ENCODE measurements at places on chromosomes 4 and X.
A peak's percentile ranks its signal among the peaks of the same experiment; 100 is the strongest.

- peak; percentile 96 for DNase-seq
Measured at GRCh38 chr4:73729534-73730165, 10.7 kb upstream of the CXCL8 start.

- DNase-seq: no peak
Measured at GRCh38 chrX:99371976-99372595, 1038.0 kb downstream of the PCDH19 start.

- peak; percentile 66 for DNase-seq
Measured at GRCh38 chr4:71472946-71473345, 134.1 kb downstream of the SLC4A4 start.

GRCh38 chr4:169143335-169143734 lies 127.4 kb downstream of the SH3RF1 start:
- no peak for DNase-seq

- DNase-seq: no peak
Measured at GRCh38 chr4:25725870-25726269, 70.2 kb downstream of the SLC34A2 start.

GRCh38 chr4:182893047-182893446 lies 24.1 kb downstream of the DCTD start:
- DNase-seq: no peak

DNA sequence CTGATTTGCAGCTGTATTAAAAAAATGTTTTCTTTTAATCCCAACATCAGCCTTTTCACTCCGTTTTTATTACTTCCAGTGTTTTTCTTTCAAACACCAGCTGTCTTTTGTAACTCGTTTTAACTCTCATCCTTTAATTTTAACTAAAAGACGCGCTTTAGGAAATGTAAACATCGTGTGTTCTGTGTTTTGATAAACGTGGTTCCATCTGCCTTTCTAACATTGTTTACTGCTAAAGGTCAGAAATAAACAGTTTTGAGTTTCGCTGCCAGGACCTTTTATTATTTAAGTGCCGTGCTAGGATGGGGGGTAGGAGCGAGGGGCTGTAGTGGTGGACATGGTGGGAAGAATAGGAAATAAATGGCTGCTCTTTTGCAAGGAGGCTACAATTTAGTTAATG lies 1.5 kb downstream of the N4BP2 start:
- DNase-seq: peak; percentile 15

- DNase-seq: peak; percentile 50
Measured at GRCh38 chr4:41307638-41308037, 50.9 kb downstream of the UCHL1 start.

- peak; percentile 83 for DNase-seq
Measured at GRCh38 chr4:105859233-105859632, 36.0 kb upstream of the NPNT start.

DNA sequence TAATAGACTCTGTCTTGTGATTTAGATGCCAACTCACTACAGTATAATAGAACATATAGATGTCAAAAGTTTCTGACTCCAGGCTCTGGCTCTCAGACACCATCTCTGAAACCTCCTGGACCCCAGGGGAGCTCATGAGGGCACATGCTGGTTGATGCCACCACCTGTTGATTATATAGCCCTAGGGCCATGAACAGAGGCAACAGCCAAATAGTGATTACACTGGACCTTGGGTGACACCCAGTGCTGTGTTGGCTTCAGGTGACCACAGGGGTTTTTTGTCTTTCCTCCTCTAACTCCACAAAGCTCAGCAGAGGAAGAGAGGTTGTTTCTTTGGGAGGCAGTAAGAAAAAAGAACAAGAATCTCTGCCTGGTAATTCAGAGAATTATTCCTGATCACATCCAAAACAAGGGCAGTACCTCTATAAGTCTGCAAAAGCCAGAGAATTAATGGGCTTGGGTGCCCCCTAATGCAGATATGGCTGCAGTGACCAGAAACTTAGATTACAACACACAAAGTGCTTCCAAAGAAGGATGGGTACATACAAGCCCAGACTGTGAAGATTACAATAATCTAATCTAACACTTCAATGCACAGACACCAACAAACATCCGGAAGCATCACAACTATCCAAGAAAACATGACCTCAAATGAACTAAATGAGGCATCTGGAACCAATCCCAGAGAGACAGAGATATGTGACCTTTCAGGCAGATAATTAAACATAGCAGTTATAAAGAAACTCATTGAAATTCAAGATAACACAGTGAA lies 1920.6 kb downstream of the ARAP2 start:
- DNase-seq: peak; percentile 51

- DNase-seq: no peak
Measured at GRCh38 chr4:159193046-159193620, 90.3 kb downstream of the RAPGEF2 start.

GRCh38 chrX:63350465-63350877 lies 661 bp downstream of the SPIN4 start:
- DNase-seq: no peak

DNA sequence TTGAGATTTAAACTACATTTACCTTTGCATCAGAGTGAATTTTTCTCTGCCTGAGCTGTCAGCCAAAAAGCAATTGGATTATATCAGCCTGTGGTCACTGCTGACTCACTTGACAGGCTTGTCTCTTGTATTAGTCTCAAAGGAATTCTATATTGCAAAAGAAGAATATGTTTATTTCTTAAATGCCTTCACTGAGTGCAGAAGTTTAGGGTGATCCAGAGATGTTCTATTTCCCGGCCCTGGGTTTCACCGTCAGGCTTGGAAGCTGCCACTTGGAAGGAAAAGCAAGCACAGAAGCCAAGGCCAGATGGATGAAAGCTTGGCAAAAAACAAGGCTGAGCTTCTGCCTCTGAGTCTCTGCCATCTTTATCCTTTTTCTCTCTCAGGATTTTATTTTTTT lies 80.9 kb downstream of the FAM114A1 start:
- peak; percentile 93 for DNase-seq

GRCh38 chr4:85928775-85929591 lies 430.9 kb downstream of the MAPK10 start:
- peak; percentile 14 for DNase-seq

GRCh38 chr4:75726577-75726976 lies 2.2 kb downstream of the USO1 start:
- DNase-seq: no peak

DNA sequence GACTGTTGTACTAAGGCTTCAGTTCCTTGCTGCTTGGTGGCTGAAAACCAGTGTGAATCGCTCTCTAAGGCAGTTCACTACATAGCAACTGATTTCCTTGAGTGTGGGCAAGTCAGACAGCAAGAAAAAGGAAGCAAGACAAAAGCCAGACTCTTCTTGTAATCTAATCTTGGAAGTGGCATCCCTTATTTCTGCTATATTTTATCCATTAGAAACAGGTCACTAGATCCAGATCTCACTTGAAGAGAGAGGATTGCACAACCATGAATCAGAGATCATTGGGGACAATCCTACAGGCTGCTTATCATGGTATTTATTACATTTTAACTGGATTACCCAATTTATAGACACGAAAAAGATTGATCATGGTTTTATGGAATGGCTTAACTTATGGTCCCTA lies 684.5 kb downstream of the GRID2 start:
- DNase-seq: no peak

DNA sequence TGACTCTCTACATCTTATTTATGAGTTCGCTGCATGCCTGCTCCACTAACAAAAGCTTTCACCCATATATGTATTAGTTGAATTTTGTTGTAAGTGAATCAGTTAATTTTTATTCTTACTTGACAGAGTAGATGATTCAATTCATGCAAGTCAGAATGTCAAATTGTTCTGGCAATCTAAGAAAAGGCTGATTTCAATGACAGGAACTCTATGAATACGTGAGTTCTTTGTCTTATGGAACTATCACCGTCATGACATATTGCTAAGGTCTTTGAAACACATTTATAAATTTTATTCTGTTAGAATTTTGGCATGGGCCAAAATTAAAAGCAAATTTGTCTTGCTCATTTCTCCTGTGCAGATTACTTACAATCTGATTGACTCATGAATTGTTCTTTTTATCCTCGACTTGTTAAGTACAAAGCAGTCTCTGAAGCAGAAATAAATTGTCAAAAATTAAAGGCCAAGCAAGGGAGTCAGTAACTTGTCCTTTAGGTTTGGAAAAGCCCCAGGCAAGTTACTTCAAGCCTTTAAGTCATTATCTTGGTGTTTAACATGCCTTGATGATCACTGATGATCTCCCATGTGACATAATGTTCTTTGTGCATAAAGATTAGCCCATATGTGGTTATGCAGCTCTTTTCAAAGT lies 89.0 kb upstream of the GC start:
- DNase-seq: no peak

DNA sequence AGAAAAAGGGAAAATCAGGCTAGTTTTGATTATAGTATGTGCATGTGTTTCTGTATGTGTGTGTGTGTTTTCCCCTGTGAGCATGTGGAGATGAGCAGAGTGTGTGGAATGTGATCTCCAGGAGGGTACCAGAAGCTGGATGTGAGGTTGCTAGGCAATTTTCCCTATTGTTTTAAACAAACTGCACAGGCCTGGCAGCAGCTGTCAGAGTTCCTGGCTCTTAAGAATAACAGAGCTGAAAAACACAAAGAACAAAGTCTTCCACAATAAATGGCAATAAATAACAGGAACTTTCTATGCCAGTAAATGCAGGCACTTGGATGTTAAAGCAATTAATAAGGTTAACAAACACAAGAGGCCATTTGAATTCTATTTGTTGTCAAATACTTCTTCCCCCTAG lies 344.6 kb upstream of the CTSO start:
- DNase-seq: peak; percentile 89

- no peak for DNase-seq
Measured at GRCh38 chrX:68060506-68061205, 372.6 kb downstream of the OPHN1 start.

DNA sequence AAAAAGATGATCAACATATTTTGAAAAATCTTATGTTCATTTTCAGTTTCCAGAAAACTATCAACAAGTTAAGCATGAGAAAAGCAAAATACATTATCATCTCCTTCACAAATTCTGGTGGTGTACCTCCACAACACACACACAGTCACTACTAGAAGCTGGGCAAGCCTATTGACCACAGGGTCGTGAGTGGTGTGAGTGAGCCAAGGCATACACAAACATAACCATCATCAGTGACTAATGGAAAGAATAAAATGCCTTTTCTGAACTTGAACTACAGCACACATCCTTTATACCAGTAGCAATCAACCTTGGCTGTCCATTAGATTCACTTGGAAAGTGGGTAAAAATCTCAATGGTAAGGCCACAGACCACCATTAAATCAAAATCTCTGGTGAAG lies 180.2 kb downstream of the FAM47B start:
- DNase-seq: no peak

DNA sequence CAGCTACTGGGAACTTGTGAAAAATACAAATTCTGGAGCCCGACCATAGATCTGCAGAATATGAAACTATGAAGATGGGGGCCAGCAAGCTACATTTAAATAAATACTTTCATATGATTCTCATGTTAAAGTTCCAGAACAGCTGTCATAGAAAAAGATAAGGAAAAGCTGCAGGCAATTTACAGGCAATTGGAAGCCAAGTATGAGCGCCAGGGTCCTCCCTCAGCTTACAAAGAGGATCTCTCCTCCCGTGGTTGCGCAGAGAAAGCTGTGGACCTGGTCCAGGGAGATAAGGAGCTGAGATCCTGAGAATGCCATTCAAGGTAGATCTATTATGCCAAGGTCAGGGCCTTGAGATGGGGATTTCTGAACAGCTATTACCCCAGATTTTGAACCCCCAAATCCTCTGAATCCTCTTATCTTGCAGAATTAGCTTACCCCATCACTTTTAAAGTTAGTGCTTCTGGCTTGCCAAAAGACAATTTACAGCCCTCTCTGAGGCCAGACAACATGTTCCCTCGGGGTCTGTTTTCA lies 25.6 kb upstream of the FRAS1 start:
- no peak for DNase-seq

- DNase-seq: peak; percentile 21
Measured at GRCh38 chr4:103073792-103074438, 2.6 kb downstream of the SLC9B2 start.

All from fibroblast of pulmonary artery (primary cell).